ENCODE measurements at places on chromosomes 6 and 20.

DNA sequence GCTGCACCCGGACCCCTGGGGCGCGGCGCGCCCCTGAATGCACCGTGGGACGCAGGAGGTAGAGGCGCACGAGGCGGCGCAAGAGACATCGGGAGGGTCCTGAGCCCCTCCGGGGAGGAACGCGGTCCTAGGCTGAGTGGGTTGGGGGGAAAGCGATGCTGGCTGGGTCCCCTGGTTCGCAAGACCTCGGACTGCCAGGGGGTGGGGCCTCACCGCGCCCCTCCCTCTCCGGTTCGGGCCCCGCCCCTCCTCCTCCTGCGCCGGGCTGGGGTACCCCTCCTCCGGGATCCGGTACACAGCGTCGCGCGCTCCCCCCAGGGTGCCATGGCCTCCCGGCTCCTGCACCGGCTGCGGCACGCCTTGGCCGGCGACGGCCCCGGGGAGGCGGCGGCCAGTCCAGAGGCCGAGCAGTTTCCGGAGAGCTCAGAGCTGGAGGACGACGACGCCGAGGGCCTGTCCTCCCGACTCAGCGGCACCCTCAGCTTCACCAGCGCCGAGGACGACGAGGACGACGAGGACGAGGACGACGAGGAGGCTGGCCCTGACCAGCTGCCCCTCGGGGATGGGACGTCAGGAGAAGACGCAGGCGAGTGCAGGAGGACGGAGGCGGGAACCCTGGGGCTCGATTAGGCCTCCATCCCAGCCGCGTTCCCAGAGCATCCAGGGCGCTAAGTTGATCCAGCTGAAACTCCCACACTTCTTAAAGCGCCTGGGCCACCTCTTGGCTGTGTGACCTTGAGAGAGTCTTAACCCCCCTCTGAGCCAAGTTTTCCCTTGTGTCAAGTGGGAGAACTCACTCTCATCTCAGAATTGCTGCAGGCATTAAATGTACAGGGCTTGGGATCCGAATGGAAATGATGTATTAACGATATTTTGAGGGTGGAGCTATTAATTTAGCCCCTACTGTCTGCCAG, 541 bp downstream of the SNX21 start:
- DNase-seq = peak; percentile 30

DNA sequence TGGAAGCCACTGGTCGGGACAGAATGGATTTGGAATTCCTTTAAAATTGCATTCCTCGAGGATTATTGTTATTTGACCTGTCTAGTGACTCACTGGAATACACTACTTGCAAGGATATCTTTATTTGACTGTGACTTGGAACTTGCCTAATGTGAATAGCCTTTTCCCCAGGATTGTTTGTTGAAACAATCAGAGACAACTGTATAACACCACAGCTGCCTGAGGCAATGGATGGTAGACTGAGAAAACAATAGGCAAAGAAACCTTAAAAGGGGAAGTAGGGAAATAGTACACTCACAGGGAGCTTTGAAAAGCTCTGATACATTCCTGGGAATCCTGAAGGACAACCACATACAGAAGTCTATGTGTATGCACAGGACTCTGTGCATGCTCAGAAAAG, 465.3 kb downstream of the BMP2 start:
- no peak for DNase-seq

DNA sequence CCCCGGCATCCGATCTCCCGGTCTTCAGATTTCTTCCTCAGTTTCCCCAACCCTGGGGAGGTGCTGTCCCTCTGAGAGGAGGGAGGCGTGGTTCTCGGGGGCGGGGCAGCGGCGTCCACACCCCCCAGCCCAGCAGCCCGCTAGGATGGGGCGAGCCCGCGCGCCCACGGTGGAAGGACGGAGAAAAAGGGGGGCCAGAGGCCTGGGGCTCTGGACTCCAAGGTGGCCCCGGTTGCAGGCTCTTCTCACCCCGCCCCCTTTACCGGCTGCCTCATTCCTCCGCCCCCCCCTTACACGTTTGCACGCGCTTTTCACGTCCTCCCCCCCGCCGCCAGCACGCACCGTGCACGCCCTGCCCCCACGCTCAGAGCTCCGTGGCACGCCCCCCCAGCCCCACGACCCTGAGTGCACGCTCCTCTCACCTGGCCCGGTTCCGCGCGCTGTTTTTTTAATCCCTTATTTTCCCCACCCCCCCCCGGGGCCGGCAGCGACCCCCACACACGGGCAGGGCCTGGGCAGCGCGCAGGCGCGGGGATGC, 402 bp downstream of the ZBTB12 start:
- DNase-seq = peak; percentile 55

DNA sequence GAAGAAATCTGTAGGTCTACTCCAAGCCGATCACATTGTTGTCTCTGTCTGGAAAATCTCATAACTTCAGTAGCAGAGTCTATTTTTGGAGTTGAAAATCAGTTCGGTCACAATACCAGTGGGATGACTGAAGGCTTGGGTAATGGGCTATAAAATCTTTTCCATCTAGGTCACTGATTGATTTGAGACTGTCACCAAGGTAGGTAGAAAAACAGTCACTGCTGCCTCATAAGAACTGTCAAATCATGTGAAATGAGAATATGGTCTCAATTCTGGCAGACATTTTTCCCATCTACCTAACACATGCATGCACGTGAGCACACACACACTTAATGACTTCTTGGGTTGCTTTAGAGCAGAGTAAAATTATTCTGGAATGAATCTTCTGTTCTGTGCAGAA, 1162.8 kb upstream of the CITED2 start:
- no peak for DNase-seq

DNA sequence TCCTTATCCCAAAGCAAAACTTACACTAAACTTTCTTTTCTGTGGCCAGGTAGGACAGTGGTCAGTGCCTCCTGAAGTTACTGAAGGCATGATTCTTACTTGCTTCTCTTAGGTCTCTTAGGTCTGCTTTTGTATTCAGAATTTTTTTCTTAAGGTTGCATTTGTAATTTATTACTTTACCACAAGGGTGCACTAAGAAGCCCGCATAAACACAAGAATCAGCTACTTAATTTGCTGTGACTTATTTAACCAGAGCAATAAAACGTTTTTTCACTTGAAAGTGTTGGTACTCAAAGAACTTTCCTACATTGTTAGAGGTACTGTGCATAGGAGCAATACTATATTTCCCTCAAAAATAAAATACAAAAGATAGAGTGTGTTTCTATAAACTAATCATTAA, 75.4 kb upstream of the LAMA2 start:
- DNase-seq = no peak

DNA sequence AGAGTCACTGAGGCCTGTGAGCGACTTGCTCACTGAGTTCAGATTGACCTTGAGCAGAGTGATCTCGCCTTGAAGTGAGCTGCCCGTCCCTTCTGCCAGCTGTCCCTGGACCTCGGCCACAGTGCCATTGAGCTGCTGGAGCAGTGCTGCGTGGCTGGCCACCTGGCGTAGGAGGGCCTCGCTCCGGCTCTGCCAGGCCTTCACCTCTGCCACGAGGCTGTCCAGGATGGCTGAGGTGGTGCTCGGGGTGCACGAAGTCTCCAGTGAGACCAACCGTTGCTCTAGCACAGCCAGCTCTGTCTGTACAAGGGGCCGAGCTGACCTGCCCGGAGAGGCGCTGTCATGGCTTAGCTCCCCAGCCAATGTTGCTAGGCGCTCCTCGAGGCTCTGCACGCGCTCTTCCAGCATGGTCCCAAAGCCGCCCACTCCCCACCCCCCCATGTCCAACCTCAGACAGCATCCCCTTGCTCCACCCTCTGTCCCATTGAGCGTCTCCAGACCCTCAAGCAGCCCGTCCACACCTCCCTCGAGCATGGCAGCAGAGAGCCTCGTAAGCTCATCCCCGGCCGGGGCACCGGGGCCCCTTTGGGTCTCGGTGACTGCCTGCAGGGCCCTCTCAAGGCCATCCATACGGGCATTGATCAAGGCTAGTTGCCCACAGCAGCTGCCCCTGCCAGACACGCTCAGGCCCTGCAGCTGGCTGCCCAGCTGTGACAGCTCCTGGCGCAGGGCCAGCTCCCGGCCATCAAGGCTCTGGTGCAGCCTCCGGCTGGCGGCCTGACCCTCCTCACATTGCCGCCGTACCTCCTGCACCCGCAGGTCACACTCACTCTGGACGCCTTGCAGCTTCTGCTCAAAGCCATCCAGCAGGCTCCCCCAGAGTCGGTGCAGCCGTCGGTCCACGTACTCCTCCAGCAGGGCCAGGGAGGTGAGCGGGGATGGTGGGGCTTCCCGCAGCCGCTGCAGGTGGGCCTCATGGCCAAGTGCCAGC, 4.6 kb downstream of the EMILIN3 start:
- DNase-seq = no peak

DNA sequence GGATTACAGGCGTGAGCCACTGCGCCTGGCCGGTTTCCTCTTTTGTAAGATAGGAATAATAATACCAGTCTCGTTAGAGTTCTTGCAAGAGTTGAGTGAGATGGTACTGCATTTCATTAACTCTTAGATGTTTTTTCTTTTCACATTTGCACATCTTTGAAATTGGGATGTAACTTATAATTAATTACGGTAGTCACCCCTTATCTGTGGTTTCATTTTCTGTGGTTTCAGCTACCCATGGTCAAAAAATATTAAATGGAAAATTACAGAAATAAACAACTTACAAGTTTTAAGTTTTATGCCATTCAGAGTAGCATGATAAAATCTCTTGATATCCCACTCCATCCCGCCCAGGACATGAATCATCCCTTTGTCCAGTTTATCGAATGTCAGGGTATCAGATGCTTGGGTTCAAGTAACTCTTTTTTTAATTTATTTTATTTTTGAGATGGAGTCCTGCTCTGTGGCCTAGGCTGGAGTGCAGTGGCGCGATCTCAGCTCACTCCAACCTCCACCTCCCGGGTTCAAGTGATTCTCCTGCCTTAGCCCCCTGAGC, 15.4 kb downstream of the PTK7 start:
- no peak for DNase-seq

DNA sequence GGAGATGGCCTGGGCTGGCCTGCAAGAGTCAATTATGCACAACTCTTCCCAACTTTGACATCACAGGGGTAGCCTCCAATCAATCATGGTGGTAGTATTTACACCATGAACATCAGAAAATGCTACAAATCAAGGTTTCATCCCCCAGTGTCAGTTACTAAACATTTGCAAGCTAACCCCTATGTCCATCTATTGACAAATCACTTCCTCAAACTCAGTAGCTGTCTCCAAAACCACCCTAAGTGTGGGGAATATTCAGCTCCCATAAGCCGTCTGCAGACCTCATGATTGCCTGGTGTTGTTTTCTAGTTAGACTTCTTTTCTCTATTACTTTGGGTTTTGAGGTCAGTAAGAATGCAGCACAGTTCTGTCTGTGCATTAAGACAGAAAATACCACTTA, 200.8 kb upstream of the RIN2 start:
- DNase-seq = no peak

DNA sequence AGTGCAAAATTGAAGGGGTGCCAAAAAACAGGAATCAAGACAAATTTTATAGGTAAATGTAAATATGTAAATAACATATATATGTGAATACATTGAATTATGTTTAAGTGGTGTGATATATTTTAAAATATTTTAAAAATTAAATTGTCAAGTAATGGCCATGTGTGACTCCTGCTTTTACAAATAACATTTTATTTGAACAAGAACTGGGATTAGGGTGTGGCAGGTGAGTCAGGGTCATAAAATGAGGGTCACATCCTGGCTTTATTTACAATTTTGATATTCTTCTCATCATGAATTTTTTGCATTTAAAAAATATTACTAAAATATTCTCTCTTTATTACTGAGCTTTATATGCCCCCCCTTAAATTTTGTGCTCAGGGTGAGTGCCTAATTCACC, 601.1 kb upstream of the MAN1A1 start:
- DNase-seq = no peak

- DNase-seq = no peak
Measured at GRCh38 chr6:41733360-41733706, 2.1 kb downstream of the TFEB start.

DNA sequence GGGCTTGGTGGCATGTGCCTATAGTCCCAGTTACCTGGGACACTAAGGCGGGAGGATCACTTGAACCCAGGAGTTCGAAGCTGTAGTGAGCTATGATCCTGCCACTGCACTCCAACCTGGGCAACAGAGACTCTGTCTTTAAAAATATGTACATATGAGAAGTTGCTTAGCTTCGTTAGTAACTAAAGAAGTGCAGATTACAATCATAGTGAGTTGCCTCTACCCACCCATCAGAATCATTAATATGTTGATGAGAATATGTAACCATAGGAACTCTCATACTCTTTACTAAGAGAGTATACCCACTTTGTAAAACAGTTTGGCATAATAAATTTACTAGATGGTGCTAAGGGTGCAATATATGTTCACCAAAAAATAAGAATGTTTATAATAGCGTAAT, 54.0 kb downstream of the EFHC1 start:
- DNase-seq = no peak

DNA sequence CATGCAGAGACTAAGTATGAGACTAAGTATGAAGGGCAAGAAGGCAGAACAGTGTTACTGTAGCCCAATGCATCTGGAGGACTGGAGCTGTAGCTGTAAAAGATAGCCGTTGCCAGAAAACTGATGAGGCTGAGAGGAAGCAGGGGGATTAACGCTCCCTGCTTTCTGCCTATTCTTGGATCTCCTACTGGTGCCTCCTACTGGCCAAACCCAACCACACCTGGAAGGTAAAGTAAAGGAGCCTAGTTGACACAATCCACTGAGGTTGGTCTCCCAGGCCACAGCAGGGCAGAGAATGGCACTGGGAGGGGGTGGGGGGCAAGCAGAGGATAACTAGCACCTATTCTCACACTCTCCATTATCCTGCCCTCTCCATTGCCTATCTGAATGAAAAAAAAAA, 105.0 kb upstream of the MRPS10 start:
- DNase-seq = no peak

GRCh38 chr6:22110061-22110460, 186.8 kb downstream of the PRL start:
- DNase-seq = no peak

GRCh38 chr6:36280467-36280866, 10.6 kb downstream of the PNPLA1 start:
- no peak for DNase-seq

GRCh38 chr6:154916857-154917256, 78.3 kb upstream of the TIAM2 start:
- no peak for DNase-seq

DNA sequence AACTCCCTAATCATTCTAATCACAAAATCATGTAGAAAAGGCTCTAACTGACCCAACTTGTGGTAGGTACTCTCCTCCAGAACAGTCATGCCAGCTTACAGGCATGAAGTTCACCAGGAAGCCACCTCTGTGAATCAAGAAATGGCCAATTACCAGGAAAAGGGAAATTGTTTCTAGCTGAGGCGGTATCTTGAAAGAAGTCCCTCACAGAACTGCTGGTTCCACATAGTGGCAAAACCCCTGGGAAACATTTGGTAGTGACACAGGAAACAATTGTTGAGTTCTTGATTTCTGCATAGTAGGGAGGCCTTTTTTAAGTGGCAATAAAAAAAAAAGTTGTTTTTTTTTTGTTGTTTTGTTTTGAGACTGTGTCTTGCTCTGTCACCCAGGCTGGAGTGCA, 3.4 kb upstream of the ZHX3 start:
- no peak for DNase-seq
